BJ (cell line): ENCODE measurements at places on chromosomes 2 and 18. TPM values are rescaled to one million over a fixed set of nuclear protein-coding genes. Genes with fewer than 3 reads are reported as not detected.

DNA sequence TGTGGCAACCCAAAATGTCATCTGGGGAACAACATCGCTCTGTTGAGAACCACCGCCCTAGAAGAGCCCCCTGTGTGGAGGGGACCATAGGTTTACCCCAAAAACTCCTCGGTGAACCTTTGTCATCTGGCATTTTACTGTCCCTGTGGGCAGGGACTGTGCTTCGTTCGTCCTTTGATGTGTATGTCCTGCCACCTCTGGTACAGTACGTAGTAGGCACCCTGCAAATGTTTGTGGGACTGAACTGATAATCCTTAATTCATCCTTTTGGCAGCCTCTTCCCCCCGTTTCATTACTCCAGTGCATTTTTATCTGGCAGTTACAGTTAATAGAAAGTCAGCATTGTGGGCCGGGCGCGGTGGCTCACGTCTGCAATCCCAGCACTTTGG lies 728 bp downstream of the NAPG start:
- DNase-seq: no peak

- DNase-seq: peak; percentile 9
These were observed 26.4 kb upstream of the PKDCC start for GRCh38 chr2:42021464-42021863.

- peak; percentile 67 for DNase-seq
These were observed 11.5 kb downstream of the ANKRD29 start for GRCh38 chr18:23650968-23651927.

DNA sequence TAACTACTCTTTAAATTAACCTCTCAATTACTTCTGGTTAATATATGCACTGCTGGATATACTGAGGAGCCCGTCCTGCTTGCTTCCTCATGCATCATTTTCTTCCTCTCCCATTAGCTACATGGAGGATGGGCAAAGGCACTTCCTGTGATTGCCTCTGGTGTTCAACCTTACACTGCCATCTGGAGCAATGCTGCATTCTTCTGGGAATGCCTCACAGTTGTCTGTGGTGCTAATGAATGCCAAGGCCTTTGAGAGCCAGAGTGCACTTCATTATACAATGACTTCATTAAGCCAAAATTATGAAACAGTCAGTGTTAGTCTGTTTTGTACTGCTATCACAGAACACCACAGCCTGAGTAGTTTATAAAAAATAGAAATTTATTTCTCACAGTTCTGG lies 134.8 kb upstream of the DOCK10 start:
- no peak for DNase-seq

DNA sequence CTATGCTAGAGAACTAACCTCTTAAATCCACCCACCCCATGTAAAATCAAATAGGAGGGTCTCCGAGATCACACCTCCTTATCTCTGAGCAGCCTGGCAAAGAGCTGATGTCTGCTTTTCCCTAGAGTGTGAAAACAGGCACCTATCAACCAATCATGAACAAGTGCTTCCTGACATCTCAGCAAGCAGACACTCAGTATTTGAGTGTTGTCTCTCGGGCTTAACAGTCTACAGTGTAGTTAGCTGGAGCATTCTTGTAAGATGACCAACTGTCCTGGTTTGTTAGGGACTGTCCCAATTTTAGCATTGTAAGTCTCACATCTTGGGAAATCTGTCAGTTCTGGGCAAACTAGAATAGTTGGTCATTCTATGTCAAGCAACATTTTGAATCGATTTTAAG lies 26.4 kb downstream of the MARCHF4 start:
- no peak for DNase-seq

Gene RESP18
- polyA plus RNA-seq: not detected in 2 replicates
